T-helper 1 cell treated with Interleukin-12 subunit alpha and Interleukin-12 subunit beta and Interleukin-4 antibody, amounts not matched to agents 30 ng/mL and 1 ng/mL, for 36 hours (primary cell): ENCODE measurements at places on chromosomes 6 and 20. TPM values are rescaled to one million over a fixed set of nuclear protein-coding genes. Genes with fewer than 3 reads are reported as not detected.

HLA-DMB gene
- 15.9 and 19.2 TPM in 2 replicates for total RNA-seq

F13A1 gene
- not detected in 2 replicates for total RNA-seq

GDAP1L1 gene
- total RNA-seq = not detected in 2 replicates

SENP6 gene
- total RNA-seq = 79.9 and 93.6 TPM in 2 replicates

ARFGEF3 gene
- 0.15 TPM in 2 replicates for total RNA-seq

SLCO4A1 gene
- 41.0 and 41.6 TPM in 2 replicates for total RNA-seq

JARID2 gene
- 40.3 and 41.1 TPM in 2 replicates for total RNA-seq

TBC1D32 gene
- 10.3 and 10.5 TPM in 2 replicates for total RNA-seq

ZNF311 gene
- 0.44 and 0.66 TPM in 2 replicates for total RNA-seq

VAPB gene
- 31.9 and 32.4 TPM in 2 replicates for total RNA-seq

PRR18 gene
- total RNA-seq = not detected in 2 replicates

PLAGL1 gene
- total RNA-seq = 5.8 and 8.8 TPM in 2 replicates

STMN3 gene
- total RNA-seq = 14.3 and 15.5 TPM in 2 replicates

LY6G6D gene
- not detected in 2 replicates for total RNA-seq

CASS4 gene
- 10.2 and 11.5 TPM in 2 replicates for total RNA-seq

SESN1 gene
- 19.0 and 20.0 TPM in 2 replicates for total RNA-seq

CALHM5 gene
- total RNA-seq = not detected in 2 replicates

RSPH4A gene
- total RNA-seq = 0.29 and 0.37 TPM in 2 replicates

HIVEP2 gene
- total RNA-seq = 27.0 and 31.0 TPM in 2 replicates

ARMH2 gene
- total RNA-seq = 0.78 and 1.6 TPM in 2 replicates

DUSP22 gene
- 24.3 and 27.0 TPM in 2 replicates for total RNA-seq

HRH3 gene
- not detected in 2 replicates for total RNA-seq

EIF2S2 gene
- total RNA-seq = 70.0 and 70.8 TPM in 2 replicates

CPNE5 gene
- 2.7 and 3.2 TPM in 2 replicates for total RNA-seq

SLC17A4 gene
- not detected in 2 replicates for total RNA-seq

GJA10 gene
- 0.15 and 0.22 TPM in 2 replicates for total RNA-seq

TBXT gene
- total RNA-seq = not detected in 2 replicates

OOEP gene
- 1.0 TPM in 2 replicates for total RNA-seq

LGSN gene
- 0.15 TPM in 1 of 2 replicates, not detected in the other for total RNA-seq

NAPB gene
- 20.8 and 23.7 TPM in 2 replicates for total RNA-seq

TSHZ2 gene
- total RNA-seq = 28.4 and 29.4 TPM in 2 replicates

WFDC10B gene
- not detected in 2 replicates for total RNA-seq
